Pulmonary artery endothelial cell (primary cell): ENCODE measurements at places on chromosomes 6 and 20.

- DNase-seq = no peak
Observed at GRCh38 chr6:139019722-139020121, 8.8 kb upstream of the ABRACL start.

GRCh38 chr20:49207076-49207475 lies 12.1 kb upstream of the DDX27 start:
- no peak for DNase-seq

DNA sequence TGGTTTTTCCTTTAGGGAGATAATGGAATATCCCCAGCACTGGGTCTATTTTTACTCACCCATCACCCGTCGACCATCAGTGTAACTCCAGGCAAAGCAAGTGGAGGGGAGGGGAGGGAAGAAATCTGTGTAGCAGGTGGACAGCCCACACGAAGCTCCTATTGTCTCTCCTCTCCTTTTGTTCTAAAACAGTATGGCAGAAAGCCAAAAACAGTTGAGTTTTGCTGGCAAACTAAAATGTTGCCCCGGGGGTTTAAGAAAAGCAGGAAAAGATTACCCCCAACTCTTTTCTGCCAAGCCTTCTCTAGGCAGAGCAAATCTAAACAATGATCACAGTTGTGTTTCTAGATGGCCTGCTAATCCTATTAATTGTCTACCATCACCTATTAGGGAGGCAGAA lies 89.7 kb downstream of the PREP start:
- no peak for DNase-seq

- DNase-seq = peak; percentile 93
Observed at GRCh38 chr6:125956506-125957390, at the start of gene HINT3. TSS of gene HINT3 (plus strand) at chr6:125956770. CDS start at chr6:125956978, 208 bp downstream.

DNA sequence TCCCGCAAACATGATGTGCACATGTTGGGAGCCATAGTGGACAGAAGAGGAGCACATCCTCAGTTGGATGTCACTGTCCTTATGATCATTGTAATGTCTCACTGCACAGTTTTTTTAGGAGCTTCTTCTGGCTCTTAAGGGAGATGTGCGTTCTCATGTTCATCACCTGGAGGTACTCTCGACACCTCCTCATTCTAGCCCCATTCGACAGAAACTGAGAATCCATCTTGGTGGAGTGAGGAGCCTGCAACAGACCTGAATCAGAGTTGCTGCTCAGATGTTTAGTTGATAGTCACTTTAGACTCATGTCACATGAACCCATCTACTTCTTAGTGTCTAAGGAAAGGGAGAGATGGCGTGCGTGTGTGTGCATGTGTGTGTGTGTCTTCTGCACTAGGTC lies 2.3 kb upstream of the BMP6 start:
- DNase-seq = no peak

DNA sequence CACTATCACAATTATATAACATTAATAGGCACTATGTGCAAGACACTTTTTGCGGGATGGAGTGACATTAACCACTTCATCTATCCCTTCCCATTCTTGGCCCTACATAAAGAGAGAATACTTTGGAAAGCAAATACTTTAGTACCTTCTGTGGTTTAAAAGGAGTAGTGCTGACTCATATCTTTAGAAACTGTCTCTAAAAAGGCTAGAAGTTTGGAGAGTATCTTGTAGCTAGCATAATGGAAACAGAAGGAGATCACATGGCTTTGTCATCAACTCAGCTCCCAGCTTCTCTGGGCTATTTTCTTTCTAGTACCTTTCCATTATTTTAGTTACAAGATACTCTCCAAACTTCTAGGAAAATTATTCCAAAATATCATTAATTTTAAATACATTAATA lies 157.5 kb downstream of the ADGRG6 start:
- DNase-seq = no peak

GRCh38 chr6:24718449-24719124 lies 367 bp downstream of the C6orf62 start:
- no peak for DNase-seq

DNA sequence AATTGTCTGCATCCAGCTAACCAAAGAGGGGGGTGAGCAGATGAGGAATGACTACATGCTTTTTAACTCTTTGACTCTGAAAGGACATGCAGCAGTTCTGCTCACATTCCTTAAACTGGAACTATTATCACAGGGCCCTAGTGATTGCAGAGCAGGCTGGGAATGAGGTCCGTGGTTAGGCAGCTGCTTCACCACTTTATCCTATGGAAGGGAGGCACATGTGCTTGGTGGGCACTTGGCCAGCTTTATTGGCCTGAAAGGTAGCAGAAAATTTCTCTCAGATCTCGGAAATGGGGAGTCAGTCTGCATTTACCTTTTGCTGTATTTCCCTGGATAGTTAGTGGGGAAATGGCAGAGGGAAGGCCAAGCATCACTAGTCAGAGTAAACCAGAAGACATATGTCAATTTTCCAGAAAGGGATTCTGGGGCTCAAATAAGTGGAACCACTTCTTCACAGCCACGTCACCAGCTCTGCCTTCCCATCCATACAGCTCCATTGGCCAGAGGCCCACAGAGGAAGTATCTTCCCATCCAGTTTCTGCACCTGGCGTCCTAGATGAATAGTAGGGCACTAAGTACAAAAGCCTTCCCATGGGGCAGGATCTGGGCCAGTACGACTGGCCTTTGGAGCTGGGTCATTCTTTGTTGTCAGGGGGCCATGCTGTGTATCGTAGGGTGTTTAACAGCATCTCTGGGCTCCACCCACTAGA lies 444.8 kb downstream of the PTPRT start:
- DNase-seq = no peak

- no peak for DNase-seq
Observed at GRCh38 chr20:44211177-44212039, 837 bp upstream of the OSER1 start.

DNA sequence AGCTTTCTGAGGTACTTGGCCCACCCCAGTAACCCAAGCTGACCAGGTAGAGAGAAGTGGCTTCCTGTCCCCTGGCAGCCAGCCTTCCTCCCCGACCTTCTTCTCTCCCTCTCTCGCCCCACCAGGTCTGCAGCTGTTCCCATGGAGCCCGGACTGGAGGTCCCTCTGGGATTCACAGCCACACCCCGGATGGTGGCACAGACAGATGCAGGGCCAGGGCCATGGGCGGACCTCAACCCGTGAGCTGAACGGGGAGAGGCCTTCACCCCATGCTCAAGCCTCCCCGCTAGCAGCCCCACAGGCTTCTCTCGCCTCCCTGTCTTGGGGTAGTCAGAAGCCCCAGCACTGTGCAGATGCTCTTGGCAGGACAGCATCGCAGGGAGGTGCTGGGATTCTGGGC lies 41.3 kb downstream of the CPXM1 start:
- DNase-seq = no peak

DNA sequence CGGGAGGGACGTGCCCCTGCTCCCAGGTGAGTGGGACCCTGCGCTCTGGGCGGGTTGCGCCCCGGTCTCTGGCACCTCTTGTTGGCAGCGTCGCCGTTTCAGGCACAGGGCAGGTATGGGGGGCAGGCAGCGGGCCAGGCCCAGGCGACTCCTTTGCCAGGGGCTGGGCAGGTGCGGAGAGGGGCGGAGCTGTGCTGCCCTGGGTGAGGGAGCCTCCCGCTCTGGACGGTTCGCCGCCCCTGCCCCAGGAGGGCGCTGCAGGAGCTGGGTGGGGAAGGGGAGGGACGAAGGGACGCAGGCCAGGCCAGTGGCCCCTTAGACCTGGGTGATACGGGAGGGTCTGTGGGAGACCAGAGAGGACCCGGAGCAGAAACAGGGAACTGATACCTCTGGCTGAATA lies 663.9 kb upstream of the DEFB115 start:
- no peak for DNase-seq

DNA sequence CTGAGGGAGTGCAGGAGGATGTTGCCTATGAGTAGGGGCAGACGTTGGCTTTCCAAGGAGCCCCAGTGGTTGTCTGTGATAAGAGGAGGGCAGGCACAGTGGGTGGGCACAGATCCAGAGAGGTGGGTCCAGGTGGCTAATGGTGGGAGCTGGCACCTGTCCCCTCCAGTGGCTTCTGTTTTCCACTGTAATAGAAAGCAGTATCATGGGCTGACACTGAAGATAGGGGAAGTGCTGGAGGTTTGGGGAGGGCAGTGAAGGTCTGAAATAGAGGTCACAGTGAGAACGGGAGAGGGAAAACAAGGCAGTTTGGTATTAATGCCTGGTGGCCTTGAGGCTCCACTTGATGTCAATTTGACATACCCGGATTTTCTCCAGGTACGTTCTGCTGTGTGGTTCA lies 10.5 kb upstream of the TXNDC5 start:
- no peak for DNase-seq

GRCh38 chr6:28729501-28730402 lies 194.0 kb downstream of the TRIM27 start:
- DNase-seq = no peak

- DNase-seq = no peak
Observed at GRCh38 chr6:68729377-68729903, 94.4 kb downstream of the ADGRB3 start.

DNA sequence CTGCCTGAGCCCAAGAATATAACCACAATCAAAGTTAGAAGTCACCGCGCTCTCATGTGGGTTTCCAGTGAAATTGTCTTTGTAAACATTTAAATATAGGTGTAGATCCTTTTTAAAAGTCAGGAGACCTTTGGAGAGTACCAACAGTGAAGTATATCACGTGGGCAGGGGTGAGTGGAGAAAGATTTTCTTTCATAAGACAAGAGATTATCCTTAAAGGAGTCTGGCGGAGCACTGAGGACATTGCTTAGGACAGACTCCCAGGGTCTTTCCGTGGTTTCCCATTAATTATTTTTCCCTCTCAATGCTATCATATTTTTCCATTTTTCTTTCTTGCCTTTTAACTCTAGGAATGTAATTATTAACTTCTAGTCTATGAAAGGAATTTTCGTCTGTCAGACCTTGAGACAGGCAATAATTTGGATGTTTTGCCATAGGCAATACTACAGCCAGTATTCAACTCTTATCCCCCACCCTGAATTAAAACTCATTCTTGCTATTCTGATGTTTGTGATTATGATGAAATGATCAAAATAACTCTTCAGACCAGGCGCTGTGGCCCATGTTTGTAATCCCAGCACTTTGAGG lies 31.4 kb downstream of the DCBLD1 start:
- no peak for DNase-seq

DNA sequence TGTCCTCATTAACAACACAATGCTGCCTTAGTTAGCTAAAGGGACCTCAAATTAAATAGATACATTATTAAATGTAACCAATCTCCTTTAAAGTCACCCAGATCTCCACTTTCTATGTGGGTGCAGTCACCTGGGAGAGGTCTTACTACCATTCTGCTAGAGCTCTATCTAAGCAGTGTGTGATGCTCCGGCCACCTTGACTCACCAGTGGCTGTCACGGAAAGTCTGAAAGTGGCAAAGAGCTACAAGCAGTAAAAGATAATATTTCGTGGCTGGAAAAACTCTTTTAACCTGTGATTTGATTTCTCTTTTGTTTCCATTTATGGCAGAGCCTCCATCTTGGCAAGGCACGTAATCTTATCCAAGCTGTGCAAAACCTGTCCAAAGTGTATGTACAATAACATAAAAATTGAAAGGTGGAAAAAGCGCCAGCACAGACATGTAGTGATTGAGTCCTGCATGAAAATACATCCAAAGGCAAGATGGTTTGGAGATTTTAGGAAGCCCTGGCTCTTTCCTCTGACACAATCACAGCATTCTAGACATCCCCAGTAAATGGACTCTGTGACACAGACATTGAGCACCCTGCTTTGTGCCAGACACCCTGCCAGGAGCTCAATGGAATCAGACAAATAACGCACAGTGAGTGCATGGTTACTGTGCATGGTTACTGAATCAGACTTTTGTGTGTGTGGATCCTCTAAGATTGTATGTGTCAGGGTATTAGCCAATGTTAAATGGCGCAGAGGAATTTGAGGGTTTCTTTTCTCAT lies 116.6 kb downstream of the ADAT2 start:
- DNase-seq = no peak

DNA sequence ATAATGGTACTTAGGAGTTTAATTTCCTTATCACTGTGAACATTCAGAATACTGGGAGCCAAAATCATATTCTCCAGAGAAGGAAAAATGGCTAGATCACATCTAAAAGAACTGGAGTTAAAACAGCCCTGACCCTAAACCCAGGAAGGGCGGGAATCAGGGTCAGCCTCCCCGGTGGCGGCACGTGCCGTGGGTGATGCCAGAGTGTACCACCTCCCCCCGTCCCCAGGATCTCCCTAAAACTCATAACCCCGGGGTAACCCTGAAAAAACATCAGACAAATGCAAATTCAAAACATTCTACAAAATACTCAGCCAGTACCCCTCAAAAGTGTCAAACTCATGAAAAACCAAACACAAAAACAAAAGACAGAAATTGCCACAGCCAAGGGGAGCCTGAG lies 148.3 kb downstream of the DLL1 start:
- DNase-seq = no peak

GRCh38 chr20:48728042-48728825 lies 99.6 kb downstream of the PREX1 start:
- DNase-seq = no peak

DNA sequence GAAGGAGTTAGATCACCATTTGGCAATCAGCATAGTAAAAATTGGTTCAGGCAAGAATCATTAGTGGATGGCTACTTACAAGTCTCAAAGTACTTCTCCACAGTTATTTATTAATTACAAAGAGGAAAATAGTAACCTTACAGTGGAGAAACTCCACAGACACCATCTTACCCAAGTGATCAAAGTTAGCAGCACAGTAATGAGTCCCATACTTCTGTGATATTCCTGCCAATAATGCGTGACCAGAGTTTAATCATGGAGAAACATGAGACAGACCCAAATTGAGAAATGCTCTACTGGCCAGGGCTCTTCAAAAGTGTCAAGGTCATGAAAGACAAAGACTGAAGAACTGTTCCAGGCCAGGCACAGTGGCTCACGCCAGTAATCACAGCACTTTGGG lies 9.5 kb downstream of the TBC1D7 start:
- DNase-seq = no peak

- no peak for DNase-seq
Observed at GRCh38 chr6:89073014-89073620, 7.4 kb upstream of the PNRC1 start.

GRCh38 chr6:163955756-163956155 lies 541.2 kb downstream of the QKI start:
- no peak for DNase-seq

DNA sequence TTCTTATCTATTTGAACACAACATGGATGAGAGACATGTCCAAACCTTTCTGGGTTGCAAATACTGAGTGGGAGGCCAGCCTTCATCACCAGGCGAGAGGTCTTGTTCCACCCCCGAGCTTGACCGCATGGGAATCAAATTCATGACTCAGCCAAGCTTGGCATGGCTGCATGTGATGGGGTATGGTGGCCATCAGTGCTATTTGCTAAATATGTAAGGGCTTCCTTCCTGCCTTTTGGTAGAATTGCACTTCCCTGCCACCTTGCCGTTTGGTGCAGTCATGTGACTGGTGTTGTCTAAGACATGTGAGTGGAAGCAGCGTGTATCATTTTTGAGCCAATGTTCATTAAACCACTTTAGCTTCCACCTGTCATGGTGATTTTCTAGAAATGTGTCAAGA lies 508.9 kb upstream of the SULF2 start:
- DNase-seq = peak; percentile 45

- DNase-seq = no peak
Observed at GRCh38 chr20:24485981-24486380, 16.6 kb downstream of the SYNDIG1 start.

GRCh38 chr6:46926481-46926880 lies 4.7 kb upstream of the ADGRF5 start:
- DNase-seq = no peak

GRCh38 chr6:137870308-137870644 lies 3.2 kb downstream of the TNFAIP3 start:
- no peak for DNase-seq

GRCh38 chr6:100886076-100886475 lies 4.9 kb upstream of the ASCC3 start:
- no peak for DNase-seq

GRCh38 chr20:32823737-32824588 lies 4.2 kb downstream of the MAPRE1 start:
- DNase-seq = no peak

GRCh38 chr20:23753589-23753988 lies 2.9 kb upstream of the CST1 start:
- no peak for DNase-seq
